MCF 10A (cell line): ENCODE measurements at places on chromosomes 6 and 20. TPM values are rescaled to one million over a fixed set of nuclear protein-coding genes. Genes with fewer than 3 reads are reported as not detected.

GRCh38 chr20:48224533-48225050, 439.3 kb upstream of the SULF2 start:
- no peak for DNase-seq

The PHACTR1 gene
- total RNA-seq, result not detected in 2 replicates

- no peak for DNase-seq
These were observed 16.2 kb upstream of the CDYL start for GRCh38 chr6:4759997-4760396.

- peak; percentile 53 for DNase-seq
These were observed 59.6 kb downstream of the RWDD2A start for GRCh38 chr6:83252719-83253118.

- DNase-seq, result peak; percentile 13
These were observed 45.2 kb upstream of the PAK5 start for GRCh38 chr20:9884061-9884460.
